Activated CD4-positive, alpha-beta T cell treated with anti-CD3 and anti-CD28 coated beads, Interleukin-2, amount 50 U/mL, for 48 hours (primary cell): ENCODE measurements at places on chromosomes 12 and 14.

DNA sequence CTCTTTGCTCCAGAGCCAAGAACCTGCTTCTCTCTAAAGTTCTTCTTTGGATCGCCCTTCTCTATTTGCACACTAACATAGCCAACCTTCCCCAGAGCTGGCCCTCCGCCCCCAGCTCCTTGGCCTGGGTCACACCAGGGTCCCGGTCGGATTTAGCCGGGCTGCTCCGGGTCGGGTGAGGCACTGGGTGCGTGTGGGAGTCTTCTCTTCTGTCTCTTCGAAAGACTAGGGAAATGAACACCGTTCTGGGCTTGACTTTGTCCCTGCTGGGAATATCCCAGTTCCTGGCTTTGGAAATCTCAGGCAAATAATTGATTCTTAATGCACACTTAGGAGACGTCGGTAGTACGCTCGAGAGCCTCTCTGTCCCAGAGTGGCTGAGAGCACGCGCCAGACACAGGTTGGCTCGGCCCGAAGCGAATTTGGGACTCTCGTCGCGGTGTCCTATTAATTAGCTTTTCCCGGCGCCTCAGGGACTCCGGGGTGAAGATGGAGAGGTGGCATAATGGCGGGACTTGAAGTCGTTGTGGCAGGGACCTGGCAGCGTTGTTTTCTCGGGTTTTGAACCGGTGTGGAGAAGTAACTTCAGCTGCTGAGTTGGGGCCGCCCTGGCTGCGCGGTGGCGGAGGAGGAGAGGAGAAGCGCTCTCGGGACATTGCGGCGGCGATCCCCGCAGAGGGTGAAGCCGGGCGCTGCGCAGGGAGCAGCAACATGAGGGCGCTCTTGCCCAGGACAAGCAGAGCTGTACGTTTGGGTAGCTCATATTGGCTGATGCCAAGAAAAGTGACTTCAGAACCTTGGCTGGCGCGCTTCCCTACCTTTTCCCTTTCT, 7.5 kb downstream of the FOXG1 start:
- DNase-seq = no peak

GRCh38 chr12:120101617-120102016, 14.9 kb downstream of the RAB35 start:
- DNase-seq = no peak

- no peak for DNase-seq
Observed at GRCh38 chr14:51453869-51454268, 197.8 kb upstream of the FRMD6 start.

DNA sequence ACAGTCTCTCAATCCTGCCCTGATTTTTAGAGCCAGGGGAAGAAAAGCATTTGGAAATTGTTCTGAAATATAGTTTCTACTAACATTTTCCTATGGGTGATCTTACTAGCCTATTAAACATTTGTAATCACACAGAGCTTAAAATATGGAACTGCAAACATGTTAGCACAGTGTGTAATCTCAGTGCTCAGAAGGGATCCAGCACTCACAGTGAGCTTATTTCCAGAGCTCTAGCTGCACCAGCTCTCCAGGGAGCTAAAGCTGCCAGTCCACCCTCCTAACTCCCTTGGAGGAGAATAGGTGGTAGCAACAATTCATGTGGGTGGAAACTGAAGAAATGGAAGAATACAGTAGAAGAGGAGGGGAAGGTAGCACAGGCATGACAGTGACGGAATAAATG, 64.9 kb upstream of the SYT1 start:
- no peak for DNase-seq

DNA sequence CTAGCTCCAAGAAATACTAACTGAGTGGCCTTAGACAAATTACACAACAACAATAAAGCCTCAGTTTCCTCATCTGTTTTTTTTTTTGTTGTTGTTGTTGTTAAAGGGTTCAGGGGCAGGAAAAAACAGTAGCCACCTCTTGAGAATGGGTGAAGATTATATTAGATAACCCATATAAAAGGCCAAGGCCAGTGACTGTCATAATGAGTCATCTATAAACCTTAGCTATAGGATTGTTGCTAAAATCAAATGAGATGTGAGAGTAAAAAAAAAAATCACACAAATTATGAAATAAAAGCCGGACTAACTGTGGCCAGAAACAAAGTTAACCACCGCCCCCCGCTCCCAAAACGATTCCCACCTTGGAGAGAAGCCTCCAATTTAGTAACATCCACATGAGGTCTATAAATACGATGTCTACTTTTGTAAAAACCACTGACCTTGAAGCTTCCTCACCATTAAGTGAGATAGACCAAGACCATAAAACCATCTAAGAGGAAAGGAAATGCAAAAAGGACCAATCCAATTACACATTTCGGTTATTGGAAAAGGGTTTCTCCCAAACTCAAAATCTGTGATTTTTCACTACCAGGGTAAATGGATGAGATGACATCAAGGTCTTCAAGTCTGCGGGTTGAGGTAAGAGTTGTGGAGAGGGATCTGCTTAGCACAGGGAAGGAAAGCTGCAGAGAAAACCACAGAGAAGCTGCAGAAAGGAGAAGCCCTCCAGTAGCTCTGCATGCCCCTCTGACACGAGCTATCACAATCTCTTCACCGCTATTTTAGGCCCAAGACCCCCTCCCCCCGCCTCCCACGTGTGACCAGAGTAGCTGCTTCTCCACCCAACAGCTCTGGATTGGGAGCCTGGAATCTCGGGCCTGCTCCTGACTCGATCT, 1.0 kb downstream of the NAA25 start:
- DNase-seq = peak; percentile 37
